Cortex of kidney (tissue), 1 donor: ENCODE measurements at places on chromosomes 7 and 10.

DNA sequence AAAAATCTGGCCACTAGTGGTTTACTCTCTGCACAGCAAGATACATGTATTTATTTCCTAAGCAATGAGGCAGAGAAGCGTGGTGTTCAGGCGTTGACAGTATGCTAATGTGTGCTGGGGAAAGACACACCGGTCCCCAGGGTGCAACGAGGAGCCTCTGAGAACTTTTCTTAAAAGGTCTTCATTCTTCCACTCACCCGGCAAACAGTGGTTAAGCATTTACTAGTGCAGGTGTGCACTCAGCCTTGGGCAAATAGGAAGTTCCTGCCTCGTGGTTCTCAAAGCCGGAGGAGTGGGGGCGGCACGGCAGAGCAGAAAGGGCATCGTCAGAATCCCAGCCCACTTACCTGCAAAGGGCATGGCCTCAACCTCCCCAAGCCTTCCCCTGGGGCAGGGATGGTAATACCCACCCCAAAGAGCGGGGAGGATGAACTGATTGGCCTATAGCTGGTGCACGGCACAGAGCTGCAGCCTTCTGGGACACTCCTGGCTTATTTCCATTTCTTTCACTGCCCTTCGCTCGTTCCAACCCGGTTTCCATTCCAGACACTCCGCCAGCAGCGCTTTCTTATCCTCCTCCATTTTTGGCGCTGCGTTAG is 184.3 kb upstream of the CTBP2 start:
- no peak for DNase-seq

GRCh38 chr10:23630885-23631284 is 192.0 kb downstream of the OTUD1 start:
- no peak for DNase-seq

GRCh38 chr7:159142199-159142598 is 2.5 kb downstream of the VIPR2 start:
- no peak for DNase-seq

- DNase-seq, result no peak
Observed at GRCh38 chr7:130345136-130345535, 520 bp downstream of the CPA5 start.

GRCh38 chr10:76937181-76937600 is 700.4 kb downstream of the KCNMA1 start:
- DNase-seq, result no peak

DNA sequence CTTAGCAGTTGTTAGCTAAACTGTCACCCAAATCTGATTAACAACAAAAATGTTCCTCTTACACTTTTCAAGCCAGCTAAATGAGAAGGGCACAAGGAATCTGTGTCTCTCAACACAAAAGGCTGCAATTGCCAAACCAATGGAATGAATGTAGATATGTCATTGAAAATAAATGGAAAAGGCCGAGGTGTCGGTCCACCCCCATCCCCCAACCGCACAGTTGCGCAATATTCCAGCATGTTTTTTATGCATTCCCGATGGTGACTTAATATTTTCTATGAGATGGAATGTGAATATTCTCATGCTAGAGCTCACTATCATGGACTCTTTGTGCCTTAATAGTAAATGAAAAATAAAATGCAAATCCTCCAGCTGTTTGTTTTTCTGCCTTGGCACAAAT is 181.6 kb upstream of the LRGUK start:
- no peak for DNase-seq

GRCh38 chr7:35430547-35431153 is 176.8 kb upstream of the TBX20 start:
- no peak for DNase-seq

- DNase-seq, result no peak
Observed at GRCh38 chr10:101896225-101896877, 52.8 kb upstream of the KCNIP2 start.

DNA sequence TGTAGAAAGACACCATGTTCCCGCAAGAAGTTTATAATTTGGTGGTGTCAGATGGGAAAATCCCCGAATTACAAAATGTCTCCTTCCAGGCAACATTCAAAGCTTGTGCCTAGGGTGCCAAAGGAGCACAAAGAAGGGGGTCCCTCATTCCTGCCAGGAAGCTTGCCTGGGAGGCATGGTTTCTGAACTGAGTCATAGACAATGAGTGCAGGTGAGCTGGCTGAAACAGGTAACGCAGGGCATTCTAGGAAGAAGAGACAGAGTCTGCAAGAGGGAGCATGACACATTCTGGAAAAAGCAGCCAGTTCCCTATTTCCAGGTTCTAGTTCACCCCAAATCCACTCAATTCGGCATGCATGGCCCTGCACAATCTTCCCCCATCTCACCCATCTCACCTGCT is 11.9 kb upstream of the CALU start:
- no peak for DNase-seq

DNA sequence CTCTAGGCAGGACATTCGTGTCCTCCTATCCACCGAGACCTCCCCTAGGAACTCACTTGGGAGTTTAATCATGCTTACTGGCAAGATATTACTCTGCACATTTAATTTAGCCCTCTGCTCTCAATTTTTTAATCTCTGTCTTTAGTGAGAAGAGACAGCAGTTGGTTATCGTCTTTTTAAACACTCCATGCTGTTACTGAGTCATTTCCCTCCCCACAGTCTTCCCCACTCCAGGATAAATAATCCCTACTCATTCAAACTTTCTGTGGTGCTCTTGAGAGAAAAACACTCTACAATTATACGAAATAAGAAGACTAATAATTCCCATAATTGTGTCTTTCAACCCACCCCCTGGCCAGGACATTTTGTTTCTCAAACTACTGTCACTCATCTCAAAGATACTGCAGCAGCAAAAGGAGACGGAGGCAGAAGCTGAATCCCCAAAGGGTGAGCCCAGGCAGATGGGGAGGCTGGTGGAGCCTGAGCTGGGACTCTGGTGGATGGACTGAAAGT is 84.2 kb downstream of the ANK3 start:
- DNase-seq, result no peak

- DNase-seq, result no peak
Observed at GRCh38 chr7:142808461-142808801, 37.7 kb downstream of the PRSS2 start.
